ENCODE measurements at places on chromosomes 7 and 10. TPM values are rescaled to one million over a fixed set of nuclear protein-coding genes. Genes with fewer than 3 reads are reported as not detected.

AGR3 gene
- total RNA-seq, result not detected

TAS2R5 gene
- 3.3 TPM for total RNA-seq

MUC12 gene
- total RNA-seq, result not detected

RNF32 gene
- 1.4 TPM for total RNA-seq

COL17A1 gene
- not detected for total RNA-seq

GRCh38 chr7:79403451-79403850, 50.0 kb downstream of the MAGI2 start:
- no peak overlapping the region for H3K4me3 ChIP-seq
- H3K27me3 ChIP-seq, result no peaks in the 10 kb centered on the region
- no peak for DNase-seq
- H3K36me3 ChIP-seq, result no peaks in the 10 kb centered on the region

GRCh38 chr7:39978230-39978934, 28.3 kb downstream of the CDK13 start:
- H3K4me3 ChIP-seq, result no peak overlapping the region
- H3K27me3 ChIP-seq, result no peaks in the 10 kb centered on the region
- H3K4me1 ChIP-seq, result peaks cover 42% of the 10 kb centered on the region
- no peak for DNase-seq

- DNase-seq, result no peak
- H3K4me3 ChIP-seq, result no peak overlapping the region
- H3K4me1 ChIP-seq, result peaks cover 2% of the 10 kb centered on the region
- H3K27me3 ChIP-seq, result no peaks in the 10 kb centered on the region
- H3K27ac ChIP-seq, result no peak overlapping the region
- H3K36me3 ChIP-seq, result no peaks in the 10 kb centered on the region
Measured at GRCh38 chr10:119253433-119254174, 46.2 kb downstream of the GRK5 start.

GRCh38 chr7:50552921-50553320, 12.3 kb downstream of the DDC start:
- no peak for DNase-seq
- no peak overlapping the region for H3K4me3 ChIP-seq
- no peak overlapping the region for H3K27ac ChIP-seq
- H3K36me3 ChIP-seq, result no peaks in the 10 kb centered on the region
- H3K4me1 ChIP-seq, result no peaks in the 10 kb centered on the region

GRCh38 chr10:79286318-79286951, 60.8 kb upstream of the PPIF start:
- H3K4me3 ChIP-seq, result peak overlapping the region; percentile 20
- H3K27me3 ChIP-seq, result no peaks in the 10 kb centered on the region
- peak; percentile 85 for DNase-seq
- peaks cover 9% of the 10 kb centered on the region for H3K36me3 ChIP-seq

DNA sequence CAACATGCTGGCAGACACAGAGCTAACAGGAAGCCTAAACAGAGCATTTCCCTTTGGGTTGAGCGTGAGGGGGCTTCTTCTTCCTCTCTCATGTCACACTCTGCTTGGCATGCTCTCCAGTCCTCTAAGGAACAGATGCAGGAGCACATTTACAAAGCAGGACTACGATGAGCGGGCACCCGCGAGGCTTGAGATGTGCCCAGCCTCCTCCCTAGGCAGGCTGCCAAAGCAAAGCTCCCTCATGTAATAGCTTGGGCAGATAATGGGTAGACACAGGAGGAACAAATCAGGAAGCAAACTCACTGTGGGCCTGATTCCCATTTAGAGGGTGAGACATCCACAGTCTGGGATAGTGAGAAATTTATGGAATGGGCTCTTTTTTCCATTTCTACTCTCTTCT, 519.1 kb downstream of the NRG3 start:
- DNase-seq, result no peak
- H3K27me3 ChIP-seq, result no peaks in the 10 kb centered on the region
- H3K4me3 ChIP-seq, result no peak overlapping the region
- no peaks in the 10 kb centered on the region for H3K4me1 ChIP-seq
- no peak overlapping the region for H3K27ac ChIP-seq

GRCh38 chr7:106752367-106752766, 91.4 kb upstream of the CCDC71L start:
- no peak for DNase-seq
- no peak overlapping the region for H3K4me3 ChIP-seq
- H3K4me1 ChIP-seq, result no peaks in the 10 kb centered on the region
- no peaks in the 10 kb centered on the region for H3K36me3 ChIP-seq
- no peaks in the 10 kb centered on the region for H3K27me3 ChIP-seq

DNA sequence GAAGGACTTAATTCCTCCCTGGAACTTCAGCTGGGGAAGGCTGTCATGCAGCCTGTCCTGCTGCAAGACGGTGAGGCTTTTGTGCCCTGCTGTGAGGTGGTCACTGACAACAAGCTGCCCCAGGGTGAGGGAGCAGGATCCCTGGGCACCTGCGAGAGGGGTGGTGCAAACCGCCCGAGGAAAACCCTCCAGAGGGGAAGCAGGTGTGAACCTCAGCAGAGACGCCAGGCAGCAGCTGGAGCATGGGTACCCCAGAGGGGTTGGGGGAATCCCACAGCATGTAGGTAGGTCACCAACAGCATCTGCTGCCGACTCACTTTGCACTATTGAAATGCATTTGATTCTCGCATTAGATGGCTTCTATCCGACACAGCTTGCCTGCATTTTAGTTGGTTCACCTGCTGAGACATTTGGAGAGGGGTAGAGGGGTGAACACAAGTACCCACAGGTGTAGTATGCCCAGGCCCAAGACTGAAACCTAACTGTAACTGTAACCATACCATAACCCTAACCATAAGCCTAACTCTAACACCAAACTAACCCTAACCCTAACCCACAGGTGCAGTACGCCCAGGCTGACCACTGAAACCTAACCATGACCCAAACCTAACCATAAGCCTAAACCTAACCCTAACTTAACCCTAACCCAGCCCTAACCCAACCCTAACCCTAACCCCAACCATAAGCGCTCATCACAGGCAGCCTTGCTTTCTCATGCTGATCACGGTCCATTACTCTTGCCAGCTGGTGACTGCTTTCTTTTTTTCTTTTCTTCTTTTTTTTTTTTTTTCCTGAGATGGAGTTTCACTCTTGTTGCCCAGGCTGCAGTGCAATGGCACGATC, 85.9 kb downstream of the ELFN1 start:
- no peak overlapping the region for H3K27ac ChIP-seq
- H3K4me3 ChIP-seq, result no peak overlapping the region
- no peak for DNase-seq
- H3K27me3 ChIP-seq, result no peaks in the 10 kb centered on the region
- no peaks in the 10 kb centered on the region for H3K4me1 ChIP-seq
- H3K36me3 ChIP-seq, result no peaks in the 10 kb centered on the region

DNA sequence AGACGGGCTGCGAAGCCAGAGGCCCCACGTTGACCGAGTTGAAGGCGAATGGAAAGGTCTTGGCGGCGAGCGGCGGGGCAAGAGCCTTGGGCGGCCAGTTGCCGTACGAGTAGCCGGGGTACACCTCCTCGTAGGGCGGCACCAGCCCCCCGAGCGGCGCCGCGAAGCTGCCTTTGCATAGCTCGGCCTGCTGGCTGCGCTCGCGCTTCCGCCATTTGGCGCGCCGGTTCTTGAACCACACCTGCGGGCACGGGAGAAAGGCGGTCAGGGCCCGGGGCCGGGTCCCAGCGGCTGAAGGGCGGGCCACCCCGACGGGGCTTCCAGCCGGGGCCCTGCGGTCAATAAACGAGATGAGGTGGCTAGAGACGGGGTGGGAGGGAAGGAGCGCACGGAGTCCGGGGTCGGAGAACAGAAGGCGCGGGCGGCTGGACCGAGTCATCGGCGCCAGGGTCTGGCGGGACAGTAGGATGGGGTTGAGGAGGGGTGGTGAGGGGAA, 4.8 kb downstream of the ELOVL3 start:
- peak overlapping the region; percentile 46 for H3K4me3 ChIP-seq
- H3K36me3 ChIP-seq, result no peaks in the 10 kb centered on the region
- no peak overlapping the region for H3K27ac ChIP-seq

DNA sequence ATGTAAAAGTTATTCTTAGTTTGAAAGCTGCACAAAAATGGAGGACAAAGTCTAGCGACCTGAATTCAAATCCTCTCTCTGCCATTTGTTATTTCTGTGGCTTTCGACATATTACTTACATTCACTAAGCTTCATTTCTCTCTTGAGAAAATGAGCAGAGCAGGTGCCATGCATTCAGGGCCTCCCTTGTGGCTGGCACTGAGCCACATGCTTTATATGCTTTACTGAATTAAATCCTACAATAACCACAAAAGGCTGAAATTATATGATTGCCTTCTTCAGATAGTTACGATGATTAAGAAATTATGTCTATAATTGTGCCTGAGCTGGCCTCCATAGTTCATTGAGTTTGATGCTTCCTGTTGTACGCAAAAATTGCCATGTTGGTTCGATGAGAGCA, 98.7 kb downstream of the NPSR1 start:
- DNase-seq, result no peak
- H3K4me3 ChIP-seq, result no peak overlapping the region
- no peak overlapping the region for H3K27ac ChIP-seq
- H3K36me3 ChIP-seq, result no peaks in the 10 kb centered on the region

DNA sequence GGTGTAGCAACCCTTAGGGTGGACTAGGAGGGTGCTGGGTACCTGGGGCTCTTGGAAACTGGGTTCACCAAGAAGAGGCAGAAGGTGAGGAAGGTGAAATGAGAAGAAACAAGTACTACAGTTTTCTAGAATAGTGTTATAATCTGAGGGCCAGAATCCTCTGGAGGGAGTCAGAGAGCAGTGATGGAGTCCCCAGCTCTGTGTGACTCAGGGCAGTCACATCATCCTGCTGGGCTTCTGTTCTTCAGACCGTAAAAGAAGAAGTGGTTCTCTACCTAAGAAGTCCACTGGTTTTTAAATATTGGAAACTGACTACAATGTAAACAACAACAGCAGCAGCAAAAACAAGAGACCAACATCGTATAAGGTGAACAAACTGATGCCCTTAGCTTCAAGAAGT, 197.3 kb downstream of the PRPF18 start:
- H3K4me1 ChIP-seq, result peaks cover 23% of the 10 kb centered on the region
- DNase-seq, result no peak
- no peak overlapping the region for H3K4me3 ChIP-seq
- H3K36me3 ChIP-seq, result no peaks in the 10 kb centered on the region
- no peaks in the 10 kb centered on the region for H3K27me3 ChIP-seq
- peak overlapping the region; percentile 4 for H3K27ac ChIP-seq

DNA sequence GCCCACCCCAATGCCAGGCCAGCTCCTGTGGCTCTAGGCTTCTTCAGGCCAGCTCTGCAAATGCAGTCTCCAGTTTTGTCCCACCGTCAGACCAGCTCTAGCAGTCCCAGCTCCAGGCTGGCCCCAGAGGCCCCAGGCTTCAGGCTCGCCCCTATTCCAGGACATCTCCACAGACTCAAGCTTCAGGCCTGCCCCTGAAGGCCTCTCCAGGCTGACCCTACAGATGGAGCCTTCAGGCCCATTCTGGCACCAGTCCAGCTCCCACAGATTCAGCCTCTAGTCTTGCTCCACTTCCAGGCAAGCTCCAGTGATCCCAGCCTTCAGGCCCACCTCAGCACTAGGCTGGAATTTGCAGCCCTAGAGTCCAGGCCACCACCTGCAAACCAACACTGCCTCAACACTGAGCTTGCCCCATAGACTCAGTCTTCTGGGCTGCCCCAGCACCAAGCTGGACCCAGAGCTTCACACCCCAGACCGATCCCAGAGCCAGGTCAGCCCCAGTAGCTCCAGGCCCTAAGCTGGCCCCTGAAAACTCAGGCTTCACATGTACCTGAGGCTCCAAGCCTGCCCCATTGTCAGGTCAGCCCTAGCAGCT, 170.2 kb downstream of the ITGB1 start:
- H3K27ac ChIP-seq, result no peak overlapping the region
- H3K4me1 ChIP-seq, result no peaks in the 10 kb centered on the region
- H3K36me3 ChIP-seq, result no peaks in the 10 kb centered on the region
- H3K4me3 ChIP-seq, result no peak overlapping the region
- no peaks in the 10 kb centered on the region for H3K27me3 ChIP-seq
- DNase-seq, result no peak

- H3K4me3 ChIP-seq, result no peak overlapping the region
- no peaks in the 10 kb centered on the region for H3K27me3 ChIP-seq
- DNase-seq, result no peak
- no peaks in the 10 kb centered on the region for H3K36me3 ChIP-seq
- H3K4me1 ChIP-seq, result no peaks in the 10 kb centered on the region
Measured at GRCh38 chr10:44827431-44828006, 83.6 kb upstream of the TMEM72 start.

- no peaks in the 10 kb centered on the region for H3K4me1 ChIP-seq
- no peak overlapping the region for H3K27ac ChIP-seq
- H3K4me3 ChIP-seq, result no peak overlapping the region
- no peak for DNase-seq
Measured at GRCh38 chr10:83274088-83274487, 865.2 kb upstream of the GHITM start.

- H3K4me3 ChIP-seq, result no peak overlapping the region
- H3K27ac ChIP-seq, result no peak overlapping the region
- peaks cover under 1% of the 10 kb centered on the region for H3K4me1 ChIP-seq
- H3K27me3 ChIP-seq, result peaks cover 3% of the 10 kb centered on the region
Measured at GRCh38 chr10:794382-794956, 105.0 kb upstream of the DIP2C start.

DNA sequence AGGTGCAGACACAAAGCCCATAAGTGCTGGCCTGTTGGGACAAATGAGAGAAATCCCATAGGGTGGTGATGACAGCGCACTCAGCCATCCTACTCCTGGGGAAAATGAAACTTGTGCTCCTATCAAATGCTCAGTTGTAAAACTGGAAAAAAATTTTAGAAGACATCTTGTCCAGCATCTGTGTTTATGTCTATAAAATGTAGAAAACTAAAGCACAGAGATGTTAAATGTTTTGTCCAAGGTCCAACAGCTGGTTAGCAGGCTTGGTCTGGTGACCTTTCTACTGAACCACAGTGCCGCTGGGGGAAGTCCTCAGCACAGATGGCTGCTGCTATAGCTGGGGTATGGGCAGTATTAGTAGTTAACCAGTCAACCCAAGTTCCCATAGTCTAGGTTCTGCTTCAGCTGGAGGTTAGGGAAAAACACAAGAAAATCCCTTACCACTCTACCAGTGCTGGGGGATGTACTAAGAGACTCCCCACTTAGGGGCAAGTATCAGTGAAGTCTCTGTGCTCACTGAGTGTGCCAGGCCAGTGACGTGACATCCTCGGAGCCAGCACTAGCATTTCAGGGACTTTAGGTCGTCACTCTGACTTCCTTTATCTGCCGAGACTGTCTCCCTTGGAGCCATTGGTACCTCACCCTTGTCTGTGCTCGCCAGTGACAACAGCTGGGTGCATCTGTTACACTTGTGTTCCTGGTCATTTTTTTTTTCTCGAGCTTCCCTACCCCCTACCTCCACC, 1.9 kb downstream of the TSPAN33 start:
- peaks cover 7% of the 10 kb centered on the region for H3K4me1 ChIP-seq
- DNase-seq, result no peak
- peaks cover 4% of the 10 kb centered on the region for H3K36me3 ChIP-seq
- no peak overlapping the region for H3K4me3 ChIP-seq
- H3K27me3 ChIP-seq, result peaks cover 23% of the 10 kb centered on the region
